ENCODE measurements at places on chromosomes 1 and 21. TPM values are rescaled to one million over a fixed set of nuclear protein-coding genes. Genes with fewer than 3 reads are reported as not detected.

Gene DNM3
- total RNA-seq = 0.47 TPM

Gene UBE2Q1
- total RNA-seq = 23.7 TPM

Gene FLVCR1
- 7.4 TPM for total RNA-seq

Gene PPIAL4G
- total RNA-seq = not detected

Gene ROR1
- total RNA-seq = 1.3 TPM

Gene TCHHL1
- total RNA-seq = 0.08 TPM

Gene SH2D1B
- total RNA-seq = not detected

Gene BGLAP
- not detected for total RNA-seq

Gene PM20D1
- not detected for total RNA-seq

Data from hair follicular keratinocyte (primary cell).